ENCODE measurements at places on chromosomes 4 and X. TPM values are rescaled to one million over a fixed set of nuclear protein-coding genes. Genes with fewer than 3 reads are reported as not detected.

Gene CRMP1
- total RNA-seq = under 0.01 TPM

Gene FHDC1
- 1.7 TPM for total RNA-seq

Gene NDST4
- not detected for total RNA-seq

Gene TLR10
- total RNA-seq = not detected

Gene GIMD1
- not detected for total RNA-seq

Gene PPA2
- 103 TPM for total RNA-seq

Gene HELQ
- 11.6 TPM for total RNA-seq

Gene RBM10
- 39.6 TPM for total RNA-seq

Gene GLRB
- total RNA-seq = 6.8 TPM

Gene ARAP2
- 11.2 TPM for total RNA-seq

Gene PRPS1
- total RNA-seq = 76.9 TPM

Gene NHS
- 2.6 TPM for total RNA-seq

Gene TMPRSS11A
- not detected for total RNA-seq

Gene INPP4B
- total RNA-seq = 64.3 TPM

Gene SHROOM3
- total RNA-seq = 27.6 TPM

Gene DNAAF6
- total RNA-seq = not detected

Gene MTNR1A
- not detected for total RNA-seq

Gene CYSLTR1
- under 0.01 TPM for total RNA-seq

Gene MXD4
- 44.9 TPM for total RNA-seq

Gene HSFX2
- not detected for total RNA-seq

Gene CXCL6
- total RNA-seq = 0.64 TPM

Gene ASB12
- total RNA-seq = not detected

Gene ARX
- total RNA-seq = not detected

Gene ARHGAP36
- not detected for total RNA-seq

Gene MAB21L2
- under 0.01 TPM for total RNA-seq

Gene L1CAM
- 16.4 TPM for total RNA-seq

Gene LGI2
- not detected for total RNA-seq

Gene TCEAL6
- total RNA-seq = not detected

Gene XG
- total RNA-seq = 4.7 TPM

Gene PPP1R2C
- total RNA-seq = not detected

Gene UGT2B15
- not detected for total RNA-seq

Gene ADH1B
- total RNA-seq = 0.43 TPM

Gene FAM47E
- 0.86 TPM for total RNA-seq

Gene PDZD4
- 0.32 TPM for total RNA-seq

Gene APELA
- not detected for total RNA-seq

Gene ETDA
- not detected for total RNA-seq

Gene F8A2
- total RNA-seq = not detected

Gene REELD1
- total RNA-seq = not detected

Gene LUZP4
- total RNA-seq = not detected

Gene JAKMIP1
- total RNA-seq = not detected

Gene RPA4
- total RNA-seq = 0.43 TPM

Gene MAMLD1
- total RNA-seq = 1.3 TPM

Gene RAB41
- not detected for total RNA-seq

Gene ESX1
- not detected for total RNA-seq

Gene PAK3
- total RNA-seq = 2.2 TPM

Gene CLCN4
- total RNA-seq = 2.3 TPM

Gene HGFAC
- not detected for total RNA-seq

Gene SULT1E1
- total RNA-seq = under 0.01 TPM

Gene POU4F2
- total RNA-seq = not detected

Gene SSX2B
- 0.32 TPM for total RNA-seq

Gene CXCL5
- 0.32 TPM for total RNA-seq

Gene TBCK
- 41.6 TPM for total RNA-seq

Gene FAM241A
- 1.6 TPM for total RNA-seq

Gene FAT1
- total RNA-seq = 454 TPM

Gene ZNF630
- total RNA-seq = 0.32 TPM

Gene PLAC8
- not detected for total RNA-seq

Gene TMEM47
- total RNA-seq = 32.2 TPM

Gene NUDT9
- 10.3 TPM for total RNA-seq

Data from fibroblast of villous mesenchyme (primary cell).